ENCODE measurements at places on chromosomes 16 and 17.
A peak's percentile ranks its signal among the peaks of the same experiment; 100 is the strongest.

- no peak for DNase-seq
These were observed 11.3 kb upstream of the NFAT5 start for GRCh38 chr16:69554495-69554894.

DNA sequence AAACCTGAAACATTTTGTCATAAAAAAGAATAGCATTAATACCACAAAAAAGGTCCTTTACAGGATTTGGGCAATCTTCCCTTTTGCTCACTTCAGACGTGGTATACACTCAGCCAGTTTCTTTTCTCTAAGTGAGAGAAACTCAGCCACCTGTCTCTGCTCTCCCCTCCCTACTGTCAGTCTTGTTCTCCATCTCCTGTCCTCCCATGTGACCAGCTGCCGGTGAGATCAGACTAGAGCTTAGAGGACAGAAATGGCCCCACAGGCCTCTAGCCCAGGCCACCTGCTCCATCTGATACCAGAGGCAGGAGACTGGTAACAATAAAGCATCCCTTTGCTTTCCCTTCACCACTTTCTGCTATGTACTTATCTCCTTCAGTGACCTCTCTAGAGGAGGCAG, 34.9 kb downstream of the CMC2 start:
- no peak for DNase-seq

- DNase-seq, result no peak
These were observed 113.0 kb upstream of the METRNL start for GRCh38 chr17:82966415-82966814.

DNA sequence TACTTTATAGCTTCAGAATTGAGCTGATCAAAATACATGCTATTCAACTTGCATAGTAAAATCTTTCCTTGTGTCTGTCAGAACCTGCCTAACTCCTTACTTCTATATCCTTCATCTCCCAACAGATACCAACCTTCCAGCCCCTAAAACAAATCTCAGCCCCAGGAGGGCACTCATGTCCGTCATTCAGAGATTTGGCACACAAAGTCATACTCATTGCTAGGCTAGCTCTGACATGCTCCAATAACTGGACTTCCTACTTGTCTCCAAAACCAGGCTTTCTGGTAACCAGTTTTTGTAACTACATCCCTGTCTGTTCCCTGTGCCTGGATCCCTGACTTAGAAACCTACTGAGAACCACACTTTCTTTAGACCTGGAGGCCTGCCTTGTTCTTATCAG, 37.5 kb upstream of the DHX40 start:
- no peak for DNase-seq

- no peak for DNase-seq
These were observed 112.5 kb downstream of the HAPSTR1 start for GRCh38 chr16:9203956-9204355.

GRCh38 chr17:6384481-6384880, 50.4 kb downstream of the AIPL1 start:
- DNase-seq, result no peak

DNA sequence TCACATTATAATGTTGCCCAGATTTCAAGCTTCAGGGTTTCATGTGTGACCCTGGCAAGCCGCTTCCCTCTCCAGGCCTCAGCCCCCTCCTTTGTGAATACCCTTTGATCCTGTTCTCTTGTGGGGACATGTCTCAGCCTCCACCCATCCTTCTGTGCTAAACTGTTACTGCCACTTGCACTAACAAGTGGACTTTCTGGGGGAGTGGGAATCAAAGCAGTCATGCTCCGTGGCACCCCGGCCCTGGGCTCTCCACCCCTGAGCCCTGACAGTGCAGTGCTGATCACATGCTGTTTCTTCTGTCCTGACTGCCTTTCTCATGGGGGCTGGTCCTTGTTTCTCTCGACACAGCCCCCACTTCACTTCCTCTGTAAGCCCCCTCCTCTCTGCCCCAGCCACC, 9.7 kb upstream of the DCAF7 start:
- DNase-seq, result no peak

DNA sequence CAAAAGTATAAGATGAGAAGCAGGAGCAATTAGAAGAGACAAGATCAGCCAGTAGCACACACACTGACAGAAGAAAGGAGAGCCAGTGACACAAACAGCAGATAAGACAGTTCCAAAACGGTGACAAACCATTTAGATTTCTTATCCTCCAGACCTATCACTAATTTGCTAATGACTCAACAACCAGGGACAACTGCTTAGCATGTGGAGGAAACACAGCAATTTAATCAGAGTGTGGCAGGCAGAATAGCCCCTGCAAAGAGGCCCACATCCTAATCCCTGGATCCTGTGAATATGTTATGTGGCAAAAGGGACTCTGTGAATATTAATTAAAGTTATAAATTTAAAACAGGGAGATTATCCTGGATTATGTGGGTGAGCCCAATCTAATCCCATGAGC, 81.1 kb downstream of the CACNG1 start:
- DNase-seq, result no peak

DNA sequence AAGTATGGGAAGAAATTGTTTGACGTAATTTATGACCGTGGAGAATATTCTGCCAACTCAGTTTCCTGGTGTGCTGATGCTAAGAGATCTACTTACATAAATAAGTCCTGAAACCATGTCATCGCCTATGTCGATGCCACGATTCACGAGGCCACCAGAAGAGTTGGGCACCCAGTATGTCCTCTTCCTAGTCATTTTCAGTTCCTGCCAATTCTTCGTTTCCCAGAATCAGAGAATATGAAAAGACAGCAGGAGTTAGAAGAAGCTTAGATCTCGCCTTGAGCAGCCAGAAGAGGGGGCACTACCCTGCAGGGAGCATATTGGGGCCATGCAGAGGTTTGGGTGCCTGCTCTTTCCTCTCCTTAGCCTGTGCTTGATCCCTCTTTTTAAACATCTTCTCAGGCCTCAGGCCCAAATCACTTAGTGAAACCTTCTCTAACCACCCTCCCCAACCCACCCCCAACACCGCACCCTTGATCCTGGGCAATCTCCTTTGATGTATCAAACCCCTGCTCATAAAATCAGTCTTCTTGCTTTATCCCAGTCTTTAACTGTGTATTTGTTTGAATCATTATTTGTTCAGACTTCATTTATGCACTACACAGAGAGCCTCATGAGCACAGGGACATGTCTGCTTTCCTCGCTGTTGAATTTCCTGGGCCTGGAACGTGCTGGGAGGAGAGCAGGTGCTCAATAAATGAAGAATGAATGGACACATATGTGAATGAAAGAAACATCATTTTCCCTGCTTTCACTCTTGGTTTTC, 12.2 kb upstream of the LONP2 start:
- peak; percentile 19 for DNase-seq

DNA sequence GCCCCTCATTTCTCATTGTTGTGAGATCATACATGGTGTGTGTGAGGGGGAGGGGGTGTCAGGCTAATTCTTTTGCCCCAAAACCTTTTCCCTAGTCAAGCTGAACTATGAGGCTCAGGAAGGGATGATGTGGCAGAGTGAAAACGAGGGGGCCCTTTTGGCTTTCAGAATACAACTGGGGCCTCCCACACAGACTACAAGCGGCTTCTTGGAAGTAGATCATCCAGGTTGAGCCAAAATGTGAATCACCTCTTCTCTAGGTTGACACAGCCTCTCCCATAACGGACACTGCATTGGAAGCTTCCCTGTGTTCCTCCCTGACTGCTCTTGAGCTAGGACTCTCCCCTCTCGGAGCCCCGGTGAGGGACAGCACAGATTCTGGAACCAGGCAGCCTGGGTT, 2.3 kb upstream of the ALKBH5 start:
- no peak for DNase-seq

DNA sequence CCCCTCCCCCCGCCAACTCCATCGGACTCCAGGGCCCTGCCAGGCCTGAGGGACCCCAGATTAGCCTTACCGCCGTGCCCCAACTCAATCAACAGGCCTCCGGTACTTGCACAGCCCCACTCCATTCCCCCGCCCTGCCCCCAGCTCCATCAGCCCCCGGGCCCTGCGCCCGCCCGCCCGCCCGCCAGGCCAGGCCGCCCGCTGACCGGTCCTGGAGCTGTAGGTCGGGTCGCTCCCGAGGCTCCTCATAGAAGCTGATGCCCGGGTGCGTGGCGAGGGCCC, 308 bp downstream of the GTF3C1 start:
- DNase-seq, result no peak

- peak; percentile 52 for DNase-seq
These were observed 945 bp upstream of the UQCRC2 start for GRCh38 chr16:21952040-21952792.

GRCh38 chr17:44236444-44236991, 17.0 kb upstream of the UBTF start:
- DNase-seq, result no peak

DNA sequence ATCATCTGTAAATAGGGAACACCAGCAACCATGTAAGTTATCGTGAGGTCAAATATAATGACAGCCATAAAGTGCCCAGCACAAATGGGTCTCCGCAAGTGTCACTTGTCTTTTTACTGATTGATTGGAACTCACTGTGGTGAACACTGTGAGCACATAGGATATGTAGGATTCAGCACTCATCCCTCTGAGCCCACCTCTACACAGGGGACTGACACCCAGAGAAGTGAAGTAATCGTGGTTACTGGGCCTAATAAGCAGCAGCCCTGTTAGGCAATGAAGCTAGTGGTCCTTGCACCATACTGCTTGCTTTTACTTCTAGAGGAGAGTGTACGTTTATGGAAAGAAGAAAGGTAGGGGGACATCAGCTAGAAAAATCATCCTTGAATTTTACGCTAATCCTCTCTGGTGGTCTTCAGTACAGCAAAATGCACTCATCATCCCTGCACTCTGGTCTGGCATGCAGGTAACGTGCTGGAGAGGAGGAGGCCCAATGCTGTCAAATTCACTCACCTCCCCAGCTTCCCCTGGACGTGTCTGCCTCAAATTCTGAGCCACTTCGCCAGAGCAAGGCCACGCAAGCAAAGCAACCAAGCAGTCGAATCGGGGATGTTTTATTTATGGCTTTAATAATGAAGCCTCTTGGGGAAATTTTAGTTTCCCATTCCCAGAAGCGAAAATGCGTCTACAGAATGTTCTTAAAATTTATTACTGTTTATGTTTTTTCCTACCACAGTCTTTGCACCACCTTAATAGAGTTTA, 74.7 kb downstream of the YPEL2 start:
- no peak for DNase-seq

GRCh38 chr16:61885343-61885742, 150.9 kb downstream of the CDH8 start:
- DNase-seq, result no peak

DNA sequence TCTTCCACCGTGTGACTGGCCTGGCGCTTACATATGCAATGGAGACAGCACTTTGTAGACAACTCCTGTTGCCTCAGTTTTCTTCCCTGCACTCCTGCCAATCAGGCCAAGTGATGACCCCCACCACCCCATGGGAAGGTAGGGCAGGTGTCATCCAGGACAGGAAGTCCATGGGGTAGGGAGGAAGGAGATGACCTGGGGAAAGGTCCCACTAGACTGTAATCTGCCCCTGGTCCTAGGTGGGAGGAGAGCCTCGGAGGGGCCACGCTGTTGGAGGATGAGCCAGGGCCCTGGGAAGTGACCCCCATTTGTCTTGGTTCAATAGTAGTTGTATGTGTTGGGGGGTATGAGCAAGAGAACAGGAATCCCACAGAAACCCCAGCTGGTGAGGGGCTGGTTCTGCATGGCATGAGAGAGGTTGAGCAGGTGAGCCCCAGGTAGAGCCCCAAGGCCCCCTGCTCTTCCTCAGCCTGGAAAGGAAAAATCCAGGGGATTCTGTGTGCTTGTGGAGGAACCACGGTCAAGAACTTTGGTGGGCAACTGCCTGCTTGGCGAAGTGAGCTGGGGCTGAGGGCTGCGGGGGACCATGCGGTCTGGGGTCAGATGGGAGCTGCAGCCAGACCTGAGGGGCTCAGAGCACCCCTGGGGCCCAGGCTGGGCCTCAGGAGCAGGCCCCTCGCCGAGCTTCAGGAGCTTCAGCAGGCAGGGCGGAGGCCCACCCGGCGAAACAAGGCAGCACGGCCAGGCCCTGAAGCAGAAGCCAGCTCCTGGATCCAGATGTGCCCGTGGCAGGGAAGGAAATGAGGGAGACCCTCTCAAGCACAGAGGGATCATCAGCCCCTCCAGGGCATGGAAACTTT, 50.7 kb downstream of the NT5M start:
- no peak for DNase-seq

DNA sequence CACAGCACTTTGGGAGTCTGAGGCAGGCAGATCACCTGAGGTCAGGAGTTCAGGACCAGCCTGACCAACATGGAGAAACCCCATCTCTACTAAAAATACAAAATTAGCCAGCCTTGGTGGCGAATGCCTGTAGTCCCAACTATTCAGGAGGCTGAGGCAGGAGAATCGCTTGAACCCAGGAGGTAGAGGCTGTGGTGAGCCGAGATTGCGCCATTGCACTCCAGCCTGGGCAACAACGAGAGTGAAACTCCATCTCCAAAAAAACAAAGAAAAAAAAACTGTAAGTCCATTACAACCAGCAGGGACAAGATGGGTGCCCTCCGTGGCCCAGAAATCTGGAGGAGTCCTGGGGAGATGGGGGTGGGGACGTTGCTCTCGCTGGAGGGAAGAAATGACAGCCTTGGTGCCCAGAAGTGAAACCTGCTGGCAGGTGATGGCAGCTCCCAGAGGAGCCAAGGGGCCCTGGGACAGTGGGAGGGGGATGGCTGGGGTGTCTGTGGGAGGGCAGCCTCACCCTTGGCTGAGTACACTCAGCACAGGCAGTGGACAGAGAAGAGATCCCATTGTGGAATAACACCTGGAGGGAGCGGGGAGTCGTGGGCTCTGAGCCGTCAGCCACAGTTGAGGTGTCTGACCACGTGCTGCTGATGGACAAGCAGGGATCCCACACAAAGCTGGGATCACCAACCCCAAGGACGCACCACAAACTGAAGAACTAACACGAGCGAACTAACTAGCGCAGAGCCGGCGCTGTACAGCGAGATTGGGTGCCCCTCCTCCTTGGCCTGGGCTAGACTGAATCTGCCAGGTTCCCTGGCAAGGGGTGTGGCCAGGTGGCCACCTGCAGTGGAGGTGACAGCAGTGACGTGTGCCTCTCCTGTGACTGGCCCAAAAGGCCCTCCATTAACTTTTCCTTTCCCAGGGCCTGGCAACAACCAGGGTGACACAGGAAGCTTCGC, 46.9 kb upstream of the BAHCC1 start:
- no peak for DNase-seq

- no peak for DNase-seq
These were observed 10.4 kb downstream of the MGAT5B start for GRCh38 chr17:76878568-76878967.

- no peak for DNase-seq
These were observed 1.9 kb downstream of the SRSF1 start for GRCh38 chr17:58005031-58005727.

GRCh38 chr17:37088913-37089312, 140.2 kb downstream of the AATF start:
- DNase-seq, result no peak

Data from NCI-H460 (cell line).